ENCODE measurements at places on chromosomes 5 and 9.

GRCh38 chr5:91007780-91008402, 375.2 kb downstream of the ARRDC3 start:
- DNase-seq = no peak

DNA sequence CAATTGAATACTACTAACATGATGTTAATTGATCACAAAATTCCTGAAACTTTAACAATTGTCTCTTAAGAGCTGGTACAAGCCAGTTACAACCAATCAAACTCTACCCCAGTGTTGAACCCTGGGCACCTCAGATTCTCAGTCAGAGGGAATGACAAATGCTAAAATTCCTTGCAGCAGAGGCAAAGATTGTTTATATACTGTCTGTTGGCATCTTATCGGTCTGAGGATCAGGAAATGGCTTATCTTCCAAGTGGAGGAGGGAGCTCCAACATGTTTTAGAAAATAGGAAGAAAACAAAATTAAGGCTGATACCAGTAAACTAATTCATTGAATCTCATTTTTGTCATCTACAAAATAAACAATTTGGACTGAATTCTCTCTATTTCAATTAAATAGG, 527.8 kb upstream of the ZNF608 start:
- DNase-seq = no peak

DNA sequence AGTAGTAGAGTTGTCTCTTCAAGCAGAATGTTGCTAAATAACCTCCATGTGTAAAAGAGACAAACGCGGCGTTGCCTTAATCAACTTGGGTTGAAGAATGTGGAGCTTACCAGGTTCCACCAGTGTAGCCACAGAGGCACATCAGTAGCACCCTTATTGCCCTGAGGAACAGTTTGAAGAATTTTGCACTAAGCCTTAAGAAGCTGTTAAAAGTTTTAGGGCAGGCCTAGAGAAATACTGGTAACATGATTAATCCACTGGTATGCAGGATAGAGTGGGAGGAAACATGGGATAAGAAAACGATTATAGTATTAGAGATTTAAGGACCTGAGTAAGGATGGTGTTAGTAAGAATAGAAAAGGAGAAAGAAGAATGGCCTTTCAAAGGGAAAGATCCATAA, 100.6 kb downstream of the ZCCHC7 start:
- DNase-seq = no peak

GRCh38 chr5:123639244-123639643, 127.3 kb downstream of the CSNK1G3 start:
- DNase-seq = no peak

- no peak for DNase-seq
Observed at GRCh38 chr9:84480071-84480470, 139.5 kb upstream of the SLC28A3 start.

Measured in stimulated activated CD8-positive, alpha-beta memory T cell treated with anti-CD3 and anti-CD28 coated beads, Interleukin-7, amount 100 ng/mL, for 4 hours (primary cell).